ENCODE measurements at places on chromosomes 3 and 15. TPM values are rescaled to one million over a fixed set of nuclear protein-coding genes. Genes with fewer than 3 reads are reported as not detected.

The ZSCAN29 gene
- 24.5 TPM for total RNA-seq

The DPPA4 gene
- total RNA-seq: not detected

The NR1I2 gene
- total RNA-seq: not detected

The LYZL4 gene
- not detected for total RNA-seq

DNA sequence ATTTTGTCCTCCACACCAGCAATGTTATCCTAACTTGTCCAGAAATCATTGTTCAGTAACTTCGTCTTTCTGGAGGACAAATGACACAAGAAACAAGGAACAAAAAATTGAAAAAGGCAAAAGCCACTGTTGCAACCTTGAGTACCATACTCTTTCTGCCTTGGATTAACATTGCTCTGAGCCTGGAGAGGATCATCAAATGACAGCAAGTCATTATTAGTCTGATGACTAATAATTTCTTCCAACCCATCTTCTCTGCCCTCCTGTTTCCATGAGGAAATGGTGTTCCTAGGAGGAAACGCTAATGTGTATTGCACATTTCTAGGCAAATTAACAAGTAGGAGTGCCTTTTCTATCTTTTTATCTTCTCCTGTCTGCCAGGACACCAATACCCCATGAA, 153.9 kb downstream of the PCCB start:
- DNase-seq: no peak

- DNase-seq: no peak
Measured at GRCh38 chr3:33402936-33403335, 37.3 kb downstream of the UBP1 start.

- no peak for DNase-seq
Measured at GRCh38 chr3:142468456-142468855, 20.6 kb upstream of the XRN1 start.
